Activated T-helper 1 cell treated with anti-CD3 and anti-CD28 coated beads, Interleukin-12 subunit alpha, Interleukin-12 subunit beta, Interleukin-2, Interleukin-4 antibody, amounts not matched to agents 30 ng/mL and 10 ng/mL and 1 ng/mL, durations not matched to agents 14 hours and 24 hours and 36 hours (primary cell): ENCODE measurements at places on chromosomes 1 and 21. TPM values are rescaled to one million over a fixed set of nuclear protein-coding genes. Genes with fewer than 3 reads are reported as not detected.

Gene PRAMEF33
- total RNA-seq = not detected in 2 replicates

Gene LAD1
- total RNA-seq = not detected in 2 replicates

Gene INAVA
- total RNA-seq = 0.16 TPM in 1 of 2 replicates, not detected in the other

Gene SLC6A17
- 0.05 and 0.23 TPM in 2 replicates for total RNA-seq

- DNase-seq = no peak
These were observed 177.8 kb upstream of the KLHDC7A start for GRCh38 chr1:18302788-18303413.

DNA sequence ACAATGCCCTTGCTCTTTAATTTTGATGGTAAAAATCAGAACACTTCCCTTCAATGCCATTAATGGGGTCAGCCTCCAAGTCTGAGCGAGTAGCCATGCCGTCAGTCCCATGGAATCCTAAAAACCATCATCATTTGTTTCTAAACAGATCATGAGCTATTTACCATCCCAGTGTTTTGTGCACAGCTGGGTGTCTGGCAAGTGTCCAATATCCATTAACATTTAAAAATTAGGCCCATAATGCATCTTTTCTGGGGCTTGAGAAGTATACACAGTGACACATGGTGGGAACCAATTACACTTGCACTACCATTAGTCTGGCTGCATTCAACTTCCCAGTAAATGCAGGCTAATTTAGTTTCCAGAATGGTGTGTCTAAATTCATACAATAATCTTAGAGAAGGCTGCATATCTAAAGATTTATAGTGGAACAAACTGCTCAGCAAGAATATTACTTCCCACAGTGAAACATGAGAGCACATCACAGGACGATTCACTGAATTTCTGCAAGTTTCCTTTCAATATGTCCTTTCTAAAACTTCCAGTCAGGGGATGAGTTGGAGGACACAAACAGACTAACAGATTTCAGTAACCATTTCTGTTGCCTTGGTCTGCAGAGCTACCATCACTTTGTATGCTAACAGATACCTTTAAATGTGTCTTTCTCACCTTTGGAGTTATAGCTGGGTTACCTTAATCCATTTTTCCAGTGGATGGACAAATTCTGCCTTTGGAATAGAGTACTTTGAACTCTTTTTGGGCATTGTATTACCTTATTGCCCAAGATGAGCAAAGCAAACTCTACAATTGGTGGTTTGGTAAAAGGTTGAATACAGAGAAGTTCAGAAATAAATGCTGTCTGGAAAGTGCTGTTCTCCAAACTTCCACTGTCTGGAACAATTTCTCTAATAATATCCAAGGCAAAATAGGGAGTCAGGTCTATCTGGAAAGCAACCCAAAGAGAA, 258.0 kb downstream of the PTBP2 start:
- DNase-seq = no peak

GRCh38 chr1:211839106-211839505, 8.5 kb upstream of the LPGAT1 start:
- DNase-seq = no peak

GRCh38 chr1:75338616-75339483, 204.7 kb downstream of the LHX8 start:
- DNase-seq = no peak

DNA sequence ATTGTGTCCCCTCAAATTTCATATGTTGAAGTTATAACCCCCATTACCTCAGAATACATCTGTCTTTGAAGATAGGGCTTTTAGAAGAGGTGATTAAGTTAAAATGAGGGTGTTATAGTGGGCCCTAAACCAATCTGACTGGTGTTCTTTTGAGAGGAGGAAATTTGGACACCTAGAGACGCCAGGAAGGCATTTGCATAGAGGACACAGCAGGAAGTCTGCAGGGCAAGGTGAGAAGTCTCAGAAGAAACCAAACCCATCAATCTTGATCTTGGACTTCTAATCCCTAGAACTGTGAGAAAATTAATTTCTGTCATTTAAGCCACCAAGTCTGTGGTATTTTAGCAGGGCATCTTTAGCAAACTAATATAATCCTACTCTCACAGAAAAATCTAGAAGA, 13.0 kb downstream of the GOLPH3L start:
- DNase-seq = no peak

- DNase-seq = no peak
These were observed 45.2 kb downstream of the GALNT2 start for GRCh38 chr1:230112131-230112701.

DNA sequence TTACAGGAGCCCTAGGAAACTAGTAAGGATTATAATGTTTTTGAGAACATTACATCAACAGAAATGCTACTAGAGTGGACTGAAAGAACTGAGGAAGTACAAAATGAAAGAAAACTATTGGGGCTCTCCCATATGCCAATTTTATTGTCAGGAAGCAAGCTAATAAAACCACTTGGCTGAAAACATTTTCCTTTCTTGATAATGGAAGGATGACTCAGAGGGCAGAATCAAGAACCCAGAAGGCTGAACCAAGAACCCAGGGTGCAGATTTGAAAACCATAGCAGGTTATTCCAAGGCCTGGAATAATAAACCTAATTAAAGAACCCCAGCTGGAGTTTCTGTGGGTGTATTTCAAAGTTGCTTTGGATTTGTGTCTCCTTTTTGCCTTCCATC, 70.7 kb downstream of the RPE65 start:
- no peak for DNase-seq

- DNase-seq = no peak
These were observed 44.3 kb upstream of the WNT2B start for GRCh38 chr1:112464501-112464900.
